Activated CD4-positive, alpha-beta T cell treated with anti-CD3 and anti-CD28 coated beads for 24 hours (primary cell): ENCODE measurements at places on chromosomes 7 and 10.

- no peak for DNase-seq
These were observed 227.8 kb downstream of the TNS3 start for GRCh38 chr7:47354071-47354470.

DNA sequence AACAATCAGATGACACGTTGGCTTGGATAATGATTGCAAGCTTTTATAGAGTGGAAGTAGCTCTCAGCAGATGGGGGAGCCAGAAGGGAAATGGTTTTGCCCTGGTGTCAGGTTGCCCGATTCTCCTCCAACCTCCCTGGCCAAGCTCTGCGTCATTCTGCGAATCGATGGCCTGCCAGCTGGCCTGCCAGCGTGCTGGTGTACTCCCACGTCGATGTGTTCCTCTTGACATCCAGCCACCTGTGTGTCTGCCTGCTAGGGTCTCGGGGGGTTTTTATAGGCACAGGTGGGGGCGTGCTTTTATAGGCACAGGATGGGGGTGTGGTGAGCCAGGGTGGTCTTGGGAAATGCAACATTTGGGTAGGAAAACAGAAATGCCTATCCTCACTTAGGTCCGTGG lies 4.6 kb downstream of the NET1 start:
- DNase-seq: no peak

- DNase-seq: no peak
These were observed 13.2 kb downstream of the HDAC9 start for GRCh38 chr7:18508443-18509427.

DNA sequence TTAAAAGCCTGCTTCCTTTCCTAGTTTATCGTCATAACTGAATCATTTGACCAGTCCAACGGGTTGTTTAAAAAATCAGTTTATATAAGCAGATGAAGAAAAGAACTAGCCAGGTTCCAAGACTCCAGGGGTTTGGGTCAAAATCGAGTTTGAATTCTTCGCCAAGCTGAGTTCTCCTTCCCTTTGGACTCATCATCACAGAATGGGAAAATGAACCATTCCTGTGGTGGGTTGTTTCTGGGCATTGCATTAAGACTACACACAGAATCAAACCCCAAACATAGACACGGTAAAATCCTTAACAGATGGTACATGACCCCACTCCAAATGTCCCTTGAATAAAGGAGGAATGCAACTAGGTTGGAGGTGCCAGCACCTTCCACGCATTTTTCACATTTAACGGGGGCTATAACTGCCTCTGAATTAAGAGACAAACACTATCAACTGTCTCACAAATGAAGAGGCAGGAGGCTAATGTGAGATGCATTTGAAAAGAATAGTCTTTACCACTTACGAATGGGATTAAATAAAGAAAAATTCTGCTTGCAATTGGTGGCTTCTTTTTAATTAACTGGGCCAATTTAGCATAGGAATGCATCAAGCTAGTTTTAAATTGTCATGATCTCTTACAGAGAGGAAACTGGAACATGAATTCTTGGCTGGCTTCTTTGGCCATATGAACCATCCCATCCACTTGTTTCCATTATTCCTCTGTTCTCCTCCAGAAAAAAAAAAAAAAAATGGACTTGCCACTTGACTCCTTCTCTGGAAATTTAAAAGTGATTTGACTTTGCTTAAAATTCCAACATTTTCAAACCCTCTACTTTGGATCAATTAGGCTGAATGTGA lies 61.1 kb downstream of the CHST15 start:
- DNase-seq: no peak

DNA sequence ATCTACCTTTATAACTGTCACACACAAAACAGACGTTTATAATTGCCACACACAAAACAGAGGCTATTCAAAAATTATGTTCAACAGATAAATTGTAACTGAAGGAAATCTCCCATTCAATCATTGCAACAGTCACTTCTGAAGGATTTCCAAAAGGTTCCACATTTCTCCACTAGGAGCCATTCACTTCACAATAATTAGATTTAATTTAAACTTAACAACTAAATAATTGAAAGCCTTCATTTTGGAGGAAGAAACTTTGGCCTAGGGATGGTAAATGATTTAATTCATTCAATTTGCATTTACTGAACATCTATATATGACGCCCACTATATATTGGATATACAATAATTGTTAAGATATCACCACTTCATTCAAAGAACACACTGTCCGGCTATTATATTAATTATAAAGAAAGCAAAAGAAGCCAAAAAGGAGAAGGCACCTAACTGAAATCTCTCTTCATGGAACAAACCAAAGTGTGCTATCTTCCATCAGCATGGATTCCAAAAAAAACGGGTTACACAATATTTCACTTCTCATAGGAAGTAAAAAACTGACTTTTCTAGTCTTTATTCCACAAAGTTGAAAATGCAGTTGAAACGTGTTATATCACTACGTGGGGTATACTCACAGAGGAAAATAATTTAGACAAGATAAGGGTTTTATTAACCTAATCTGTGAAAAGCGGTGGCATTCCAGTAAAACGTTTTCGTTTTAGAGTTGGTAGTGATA lies 1.7 kb downstream of the ATAD1 start:
- DNase-seq: no peak
